ENCODE measurements at places on chromosomes 4 and X.

DNA sequence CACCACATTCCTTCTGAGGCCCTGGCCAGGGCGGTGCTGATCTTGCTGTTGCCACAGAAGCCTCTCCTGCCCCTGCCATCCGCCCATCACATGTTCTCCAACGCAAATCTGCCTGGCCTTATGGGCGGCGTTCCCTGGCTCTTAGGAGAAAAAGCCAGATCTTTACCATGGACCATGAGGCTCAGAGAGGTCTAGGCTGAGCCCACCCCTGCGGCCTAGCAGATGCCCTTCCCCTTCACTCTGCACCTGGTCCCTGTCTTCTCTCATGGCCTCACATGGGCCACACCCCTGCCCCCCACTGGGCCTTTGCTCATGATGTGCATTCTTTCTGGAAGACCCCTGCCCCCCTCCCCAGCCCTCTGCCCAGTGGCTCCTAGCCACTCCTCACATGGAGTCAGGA lies 78.5 kb downstream of the CRMP1 start:
- DNase-seq = no peak

GRCh38 chr4:94235825-94236224 lies 28.2 kb downstream of the SMARCAD1 start:
- DNase-seq = no peak

DNA sequence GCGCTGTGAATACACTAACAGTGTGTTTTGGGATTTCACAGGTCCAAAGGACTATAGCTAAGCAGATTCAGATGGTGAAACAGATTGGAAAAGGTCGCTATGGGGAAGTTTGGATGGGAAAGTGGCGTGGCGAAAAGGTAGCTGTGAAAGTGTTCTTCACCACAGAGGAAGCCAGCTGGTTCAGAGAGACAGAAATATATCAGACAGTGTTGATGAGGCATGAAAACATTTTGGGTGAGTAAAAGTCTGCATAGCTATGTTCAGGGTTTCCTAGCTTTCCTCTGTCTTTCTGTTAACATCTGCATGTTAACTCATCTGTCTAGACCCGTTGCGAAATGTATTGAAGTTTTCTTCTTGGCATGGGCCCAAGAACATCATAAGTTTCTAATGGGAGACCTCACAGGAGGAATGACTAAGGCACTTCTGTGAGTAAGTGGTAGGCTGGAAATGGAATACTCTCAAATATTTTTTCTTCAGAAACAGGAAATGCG lies 372.1 kb downstream of the BMPR1B start:
- DNase-seq = no peak

GRCh38 chr4:118059397-118059796 lies 25.1 kb downstream of the NDST3 start:
- no peak for DNase-seq

DNA sequence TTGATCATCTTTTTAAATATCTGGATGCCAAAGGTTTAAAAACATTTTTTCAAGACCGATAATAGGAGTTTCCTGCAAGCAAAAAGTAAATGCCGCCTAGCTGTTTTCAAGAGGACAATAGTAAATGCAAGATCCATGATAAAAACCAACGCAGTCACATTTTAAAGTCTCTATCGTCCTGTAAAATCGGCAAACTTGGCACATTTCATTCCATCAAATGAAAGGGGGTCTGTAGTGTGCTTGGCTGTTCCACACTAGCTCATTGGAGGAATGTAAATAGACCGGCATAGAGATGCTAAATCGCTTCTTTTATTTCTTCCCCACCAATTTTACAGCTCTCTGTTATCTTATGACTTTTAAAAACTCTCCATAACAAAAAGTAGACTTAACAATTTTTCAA lies 202.2 kb downstream of the NLGN4X start:
- DNase-seq = no peak

DNA sequence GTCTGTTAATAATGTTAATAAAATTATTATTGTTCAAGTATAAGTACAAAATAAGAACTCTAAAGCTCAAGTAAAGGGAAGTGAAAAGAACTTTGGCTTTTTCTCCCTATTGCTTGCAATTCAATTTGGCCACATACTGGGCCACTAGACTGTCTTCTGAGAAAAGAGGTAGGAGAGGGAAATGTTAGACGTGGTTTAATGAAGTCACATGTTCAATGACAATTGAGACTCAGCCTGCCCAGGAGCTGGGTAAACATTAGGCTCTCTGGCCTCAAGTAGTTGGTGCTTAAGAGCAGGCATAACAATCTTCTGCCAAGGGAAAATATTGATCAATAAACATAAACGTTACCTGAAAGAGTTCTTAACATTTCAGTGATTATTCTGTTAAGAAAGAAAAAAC lies 15.1 kb upstream of the PRSS12 start:
- no peak for DNase-seq

DNA sequence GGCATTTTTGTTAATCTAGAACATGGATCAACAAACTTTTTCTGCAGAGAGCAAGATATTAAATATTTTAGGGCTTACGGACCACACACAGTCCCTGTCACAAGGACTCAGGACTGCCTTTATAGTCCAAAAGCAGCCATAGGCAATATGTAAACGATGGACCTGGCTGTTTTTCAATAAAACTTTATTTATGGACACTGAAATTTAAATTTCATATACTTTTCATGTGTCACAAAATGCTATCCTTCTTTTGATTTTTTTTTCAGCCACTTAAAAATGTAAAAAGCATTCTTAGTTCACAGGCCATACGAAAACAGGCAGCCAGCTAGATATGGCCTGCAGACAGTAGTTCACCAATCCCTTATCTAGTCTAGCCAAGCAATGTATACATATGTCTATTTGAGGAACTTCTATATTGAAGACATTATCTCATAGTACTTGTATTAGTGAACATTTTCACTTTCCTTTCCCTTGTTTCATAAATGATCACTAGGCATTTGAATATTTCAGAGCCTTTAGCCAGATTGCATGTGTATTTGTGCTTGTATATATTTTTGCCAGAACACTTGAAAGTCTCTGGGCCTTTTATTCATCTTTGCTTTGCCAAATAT lies 350.9 kb downstream of the RPA4 start:
- no peak for DNase-seq

DNA sequence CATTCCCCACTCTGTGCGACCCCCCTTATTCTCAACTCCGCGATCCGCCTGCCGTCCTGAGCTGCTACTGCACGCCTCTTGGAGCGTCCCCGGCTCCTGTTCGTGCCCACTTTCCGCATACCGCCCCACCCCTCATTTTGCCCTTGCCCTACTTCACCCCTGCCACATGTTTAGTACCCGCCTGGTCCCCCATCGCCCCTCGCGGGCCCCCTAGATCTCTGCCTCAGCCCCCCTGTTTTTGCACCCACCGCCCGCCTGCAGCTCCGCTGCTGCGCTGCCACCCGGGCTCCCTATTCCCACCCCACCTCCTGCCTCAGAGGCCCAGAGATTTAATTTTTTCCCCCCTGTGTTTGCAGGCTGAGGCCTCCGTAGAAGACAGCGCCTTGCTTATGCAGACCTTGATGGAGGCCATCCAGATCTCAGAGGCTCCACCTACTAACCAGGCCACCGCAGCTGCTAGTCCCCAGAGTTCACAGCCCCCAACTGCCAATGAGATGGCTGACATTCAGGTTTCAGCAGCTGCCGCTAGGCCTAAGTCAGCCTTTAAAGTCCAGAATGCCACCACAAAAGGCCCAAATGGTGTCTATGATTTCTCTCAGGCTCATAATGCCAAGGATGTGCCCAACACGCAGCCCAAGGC lies 1.4 kb downstream of the MAGED1 start:
- no peak for DNase-seq

- DNase-seq = no peak
Measured at GRCh38 chr4:87941537-87942392, 33.7 kb upstream of the SPP1 start.

- DNase-seq = no peak
Measured at GRCh38 chrX:113315927-113316326, 475.3 kb upstream of the AMOT start.

GRCh38 chrX:17355976-17356375 lies 19.0 kb upstream of the NHS start:
- no peak for DNase-seq

- DNase-seq = no peak
Measured at GRCh38 chrX:74922922-74923543, 2.2 kb downstream of the NEXMIF start.

DNA sequence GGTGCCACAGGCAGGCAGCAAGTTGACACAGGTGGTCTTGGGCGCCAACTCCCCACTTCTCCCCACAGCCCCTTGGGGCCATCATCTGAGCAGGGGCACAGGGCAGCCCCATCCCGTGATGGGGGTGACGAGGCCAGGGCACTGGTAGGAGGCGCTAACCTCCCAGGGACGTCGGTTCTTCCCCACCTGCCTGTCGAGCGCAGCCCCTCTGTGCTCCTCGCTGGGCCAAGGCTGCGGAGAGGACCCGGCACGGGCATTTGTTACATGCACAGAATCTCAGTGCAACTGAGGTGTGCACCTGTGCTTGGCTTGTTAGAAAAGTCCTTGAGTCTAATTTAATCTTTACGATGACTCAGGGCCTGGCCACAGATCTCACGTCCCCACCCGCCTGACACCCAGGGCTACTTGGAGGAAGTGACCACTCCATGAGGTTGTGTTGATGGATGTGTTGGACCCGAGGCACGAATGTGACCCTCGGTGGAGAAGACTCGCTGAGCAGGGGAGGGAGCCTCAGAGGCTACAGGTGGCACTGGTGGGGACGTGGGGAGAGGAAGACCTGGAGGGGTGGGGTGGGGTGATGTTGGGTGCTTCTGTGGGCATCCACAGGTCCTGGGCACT lies 3.1 kb upstream of the SH3TC1 start:
- DNase-seq = no peak

GRCh38 chr4:3202836-3203820 lies 45.8 kb upstream of the MSANTD1 start:
- no peak for DNase-seq

DNA sequence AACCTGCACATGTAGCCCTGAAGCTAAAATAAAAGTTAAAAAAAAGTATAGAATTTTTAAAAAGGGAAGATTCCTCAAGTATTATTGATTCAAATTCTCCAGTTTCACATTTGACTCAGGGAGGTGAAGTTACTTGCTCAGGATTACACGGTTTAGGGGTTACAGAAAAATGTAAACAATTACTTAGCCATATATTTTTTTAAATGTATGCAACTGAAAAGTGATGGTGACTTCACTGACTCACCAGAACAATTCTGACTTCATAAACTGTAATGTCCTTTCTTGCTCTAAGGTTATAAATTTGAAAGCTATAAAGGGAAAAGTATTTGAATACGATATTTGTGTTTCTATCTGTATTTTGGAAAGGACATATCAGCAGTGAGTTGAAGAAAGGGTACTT lies 371.2 kb downstream of the SPRY1 start:
- no peak for DNase-seq

DNA sequence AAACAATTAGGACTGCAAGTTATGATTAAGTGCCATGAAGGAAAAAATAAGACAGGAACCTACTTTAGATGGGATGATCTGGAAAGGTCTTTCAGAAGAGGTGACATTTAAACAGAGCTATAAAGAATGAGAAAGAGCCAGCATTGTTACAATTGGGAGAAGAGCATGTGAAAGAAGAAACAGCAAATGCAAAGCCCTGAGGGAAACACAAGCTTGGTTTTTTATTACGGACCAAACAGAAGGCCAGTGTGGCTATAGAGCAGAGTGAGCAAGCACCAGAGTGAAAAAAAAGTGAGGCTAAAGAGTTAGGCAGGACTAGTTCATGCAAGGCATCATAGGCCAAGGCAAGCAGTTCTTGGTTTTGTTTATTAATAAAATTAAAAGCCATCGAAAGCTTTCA lies 175.6 kb downstream of the RBMX2 start:
- no peak for DNase-seq

DNA sequence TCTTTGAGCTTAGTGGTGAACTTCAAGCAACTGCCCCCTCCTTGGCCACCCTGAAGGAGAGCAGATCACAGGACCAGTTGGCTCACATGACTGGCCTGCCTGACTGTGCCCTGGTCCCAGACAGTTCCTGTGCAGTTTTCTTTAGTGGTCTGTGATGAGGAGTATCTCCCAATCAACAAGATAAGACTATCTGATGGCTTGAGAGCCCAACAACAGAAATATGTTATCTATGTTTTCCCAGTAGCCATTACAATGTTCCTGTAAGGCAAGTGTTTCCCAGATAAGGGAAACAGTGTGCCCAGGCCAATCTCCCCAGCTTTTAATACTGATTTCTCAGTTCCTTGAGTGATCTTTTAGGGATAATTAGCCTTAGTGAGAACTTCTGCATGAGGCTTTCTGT lies 14.2 kb upstream of the TIMM8A start:
- no peak for DNase-seq

GRCh38 chr4:82495666-82496065 lies 65.3 kb downstream of the ENOPH1 start:
- DNase-seq = no peak

DNA sequence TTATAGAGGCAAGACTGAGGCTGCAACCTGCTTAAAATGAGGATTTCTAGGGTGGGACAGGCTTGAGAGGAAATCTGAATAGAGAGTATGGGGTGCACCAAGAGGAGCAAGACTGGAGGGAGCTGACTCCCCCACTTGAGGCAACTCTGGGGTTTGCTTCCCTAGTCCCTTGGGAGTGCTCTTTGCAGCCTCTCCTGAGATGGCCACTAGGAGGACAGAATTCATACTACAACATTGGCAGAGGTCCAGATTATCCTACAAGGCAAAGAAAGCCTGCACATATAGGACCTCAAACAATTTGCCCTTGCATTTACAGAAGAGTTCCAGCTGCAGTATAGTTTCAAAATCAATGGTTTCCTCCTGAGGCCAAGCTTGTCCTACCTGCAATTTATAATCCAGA lies 830.9 kb downstream of the TECRL start:
- no peak for DNase-seq

DNA sequence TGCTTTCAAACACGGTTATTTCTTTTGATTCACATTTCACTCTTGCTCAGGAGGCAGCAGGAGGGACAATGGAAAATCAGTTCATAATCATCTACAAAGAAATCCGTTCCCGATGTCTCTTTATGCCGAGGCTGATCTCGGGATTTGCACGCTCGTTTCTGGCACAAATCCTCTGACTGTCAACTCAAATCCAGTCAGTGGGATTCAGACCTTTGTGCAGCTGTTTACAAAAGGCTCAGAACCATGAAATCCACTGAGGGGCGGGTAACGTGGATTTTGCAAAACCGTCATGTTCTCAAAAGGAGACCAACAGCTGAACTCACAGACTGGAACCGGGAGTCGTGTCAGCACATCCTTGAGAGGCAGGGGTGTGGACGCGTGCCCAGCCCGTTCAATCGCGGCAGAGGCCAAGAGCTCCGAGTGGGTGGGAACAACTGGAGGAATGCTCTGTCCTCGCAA lies 46.4 kb downstream of the ACOX3 start:
- DNase-seq = no peak

DNA sequence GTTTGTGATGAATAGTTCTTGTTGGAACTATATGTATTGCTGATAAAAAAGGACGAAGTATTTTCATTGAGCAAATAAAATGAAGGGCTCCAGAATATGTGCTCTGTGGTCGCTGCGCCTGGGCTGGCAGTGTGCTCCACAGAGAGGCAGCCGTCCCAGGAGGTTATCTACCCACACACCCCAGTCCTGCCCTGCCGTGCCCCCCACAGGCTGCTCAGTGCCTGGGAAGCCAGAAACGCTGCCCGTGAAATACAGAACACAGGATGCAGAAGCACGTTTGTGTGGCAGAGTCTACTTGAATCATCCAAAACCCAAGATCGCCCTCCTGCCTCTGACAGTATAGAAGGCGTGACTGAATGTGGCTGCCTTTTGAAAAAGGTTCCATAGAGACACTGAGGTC lies 1.4 kb downstream of the CLDN22 start:
- no peak for DNase-seq

GRCh38 chr4:17981063-17981462 lies 40.5 kb downstream of the LCORL start:
- DNase-seq = no peak

- no peak for DNase-seq
Measured at GRCh38 chrX:63613531-63614028, 171.4 kb downstream of the ARHGEF9 start.

- DNase-seq = no peak
Measured at GRCh38 chr4:174117445-174117844, 166.0 kb downstream of the FBXO8 start.
